Stimulated activated CD8-positive, alpha-beta memory T cell treated with anti-CD3 and anti-CD28 coated beads, Interleukin-15, amount 100 ng/mL, for 48 hours (primary cell): ENCODE measurements at places on chromosomes 7 and 10.

DNA sequence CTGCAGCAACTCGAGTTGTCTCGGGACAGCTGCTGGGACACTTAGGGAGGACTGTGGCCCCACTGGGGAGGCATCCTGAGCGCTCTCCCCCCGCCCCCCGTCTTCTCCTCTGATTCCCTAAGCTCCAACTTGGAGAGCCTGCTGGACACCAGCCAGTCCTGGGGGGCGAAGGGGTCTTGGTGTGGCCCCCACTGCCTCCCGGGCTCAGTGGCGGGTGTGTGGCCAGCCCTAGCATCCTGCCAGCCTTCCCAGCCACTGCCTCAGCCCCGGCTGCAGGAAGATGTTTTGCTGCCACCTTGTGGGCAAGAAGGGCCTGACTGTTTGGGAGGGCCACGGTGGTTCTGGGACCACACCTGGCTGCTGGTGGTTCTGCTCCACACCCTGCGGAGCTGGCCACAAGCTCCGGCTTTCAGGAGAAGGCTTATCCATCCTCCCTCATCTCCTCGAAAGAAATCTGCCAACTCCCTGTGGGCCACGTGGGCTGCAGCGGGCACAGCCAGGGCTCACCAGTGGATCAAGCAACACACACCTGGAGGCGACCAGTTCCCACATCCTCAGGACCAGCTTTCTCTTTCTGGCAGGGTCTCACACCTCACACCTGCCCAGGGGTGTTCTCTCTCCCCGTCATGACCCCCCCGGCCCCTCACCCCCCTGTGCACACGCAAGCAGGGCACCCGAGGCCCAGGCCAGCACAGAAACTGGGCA lies 24.8 kb downstream of the AGAP3 start:
- peak; percentile 51 for DNase-seq

DNA sequence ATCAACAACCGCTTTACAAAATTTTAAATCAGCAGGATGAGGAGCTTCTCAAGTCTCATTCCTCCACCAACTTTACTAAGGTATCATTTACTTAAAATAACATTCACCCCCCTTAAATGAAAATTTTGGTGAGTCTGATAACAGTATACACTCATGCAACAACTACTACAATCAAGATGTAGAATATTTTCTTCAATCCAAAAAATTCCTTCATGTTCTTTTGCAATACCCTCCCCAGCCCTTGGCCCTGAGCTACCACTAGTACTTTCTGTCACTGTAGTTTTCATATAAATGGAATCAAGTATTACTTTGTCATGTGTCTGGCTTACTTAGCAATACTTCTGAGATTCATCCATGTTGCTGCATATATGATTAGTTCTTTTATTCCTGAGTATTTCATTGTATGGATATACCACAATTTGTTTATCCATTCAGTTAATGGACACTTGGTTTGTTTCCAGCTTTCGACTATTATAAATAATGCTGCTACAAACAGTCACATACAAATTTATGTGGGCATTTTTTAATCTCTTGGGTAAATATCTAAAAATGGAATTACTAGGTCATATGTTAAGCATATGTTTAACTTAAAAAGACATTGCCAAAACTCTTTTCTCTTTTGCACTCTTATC lies 43.0 kb downstream of the NT5C2 start:
- no peak for DNase-seq

GRCh38 chr7:151675196-151675920 lies 155.7 kb upstream of the RHEB start:
- no peak for DNase-seq

- no peak for DNase-seq
These were observed 124.4 kb downstream of the HGF start for GRCh38 chr7:81645435-81645834.

GRCh38 chr10:1390200-1390599 lies 334.0 kb downstream of the WDR37 start:
- no peak for DNase-seq

GRCh38 chr10:3472287-3473051 lies 299.9 kb upstream of the PITRM1 start:
- no peak for DNase-seq

DNA sequence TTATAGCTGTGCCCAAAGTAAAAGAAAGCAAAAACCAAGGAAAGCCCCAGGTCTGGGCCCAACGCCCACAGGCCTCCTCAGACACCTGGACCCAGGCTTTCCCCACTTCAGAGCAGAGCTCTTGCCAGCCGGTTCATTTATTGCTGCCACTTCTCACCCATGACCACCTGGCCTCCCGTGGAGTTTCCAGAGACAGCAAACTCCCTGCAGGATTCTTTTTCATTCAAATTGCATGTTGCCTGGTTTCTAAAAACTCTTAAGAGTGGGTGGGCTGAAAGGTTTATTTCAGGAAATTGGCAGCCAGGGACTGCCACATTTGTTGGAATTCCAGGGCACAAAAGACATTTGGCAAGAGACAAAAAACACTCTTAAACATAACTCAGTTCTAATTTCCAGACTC lies 4.7 kb downstream of the VOPP1 start:
- DNase-seq: no peak

- no peak for DNase-seq
These were observed 41.5 kb upstream of the NKX6-2 start for GRCh38 chr10:132827423-132827789.

DNA sequence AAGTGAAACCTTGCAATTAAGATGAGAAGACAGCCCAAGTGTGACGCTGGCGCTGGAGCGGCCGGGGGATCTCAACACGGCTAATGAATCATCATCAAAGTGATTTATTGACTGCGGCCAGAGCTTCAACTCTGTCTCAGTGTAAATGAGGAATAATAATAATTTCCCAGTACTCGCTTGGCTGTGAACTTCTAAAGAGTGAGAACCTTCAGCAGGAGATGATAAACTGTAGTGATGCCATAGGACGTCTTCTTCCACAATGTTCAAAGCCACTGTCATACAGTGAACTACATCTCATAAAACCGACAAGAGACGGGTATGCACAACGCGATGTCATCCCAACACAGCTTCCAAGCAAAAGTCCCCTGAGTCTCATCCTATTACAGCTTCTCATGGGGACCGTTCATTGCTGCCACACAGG lies 123.6 kb upstream of the NOBOX start:
- no peak for DNase-seq

DNA sequence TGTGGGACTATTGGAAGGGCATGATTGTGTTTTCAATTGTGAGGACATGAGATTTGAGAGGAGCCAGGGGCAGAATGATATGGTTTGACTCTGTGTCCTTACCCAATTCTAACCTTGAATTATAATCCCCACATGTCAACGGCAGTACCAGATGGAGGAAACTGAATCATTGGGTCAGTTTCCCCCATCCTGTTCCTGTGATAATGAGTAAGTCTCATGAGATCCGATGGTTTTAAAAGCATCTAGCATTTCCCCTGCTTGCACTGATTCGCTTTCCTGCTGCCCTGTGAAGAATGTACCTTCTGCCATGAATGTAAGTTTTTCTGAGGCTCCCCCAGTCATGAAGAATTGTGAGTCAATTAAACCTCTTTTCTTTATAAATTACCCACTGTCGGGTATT lies 1367.1 kb downstream of the XPNPEP1 start:
- no peak for DNase-seq

DNA sequence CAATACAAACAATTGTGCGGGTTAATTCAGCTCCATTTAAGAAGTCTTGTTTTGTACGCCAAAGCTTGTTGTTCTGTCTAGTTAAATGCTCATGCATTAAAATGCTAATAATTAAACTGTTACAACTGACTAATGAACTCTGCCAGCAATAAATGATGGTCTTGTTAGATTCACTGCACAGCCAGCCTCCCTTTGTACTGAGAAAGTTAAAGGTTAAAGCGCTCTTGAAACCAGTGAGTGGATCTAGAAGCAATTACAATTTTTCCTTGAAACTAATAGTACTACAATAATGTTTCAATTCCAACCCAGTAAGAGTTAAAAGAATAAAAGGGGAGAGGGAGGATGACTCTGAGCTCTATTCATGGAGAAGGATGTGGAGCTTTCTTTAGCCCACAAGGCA lies 233.0 kb downstream of the EMX2 start:
- no peak for DNase-seq

DNA sequence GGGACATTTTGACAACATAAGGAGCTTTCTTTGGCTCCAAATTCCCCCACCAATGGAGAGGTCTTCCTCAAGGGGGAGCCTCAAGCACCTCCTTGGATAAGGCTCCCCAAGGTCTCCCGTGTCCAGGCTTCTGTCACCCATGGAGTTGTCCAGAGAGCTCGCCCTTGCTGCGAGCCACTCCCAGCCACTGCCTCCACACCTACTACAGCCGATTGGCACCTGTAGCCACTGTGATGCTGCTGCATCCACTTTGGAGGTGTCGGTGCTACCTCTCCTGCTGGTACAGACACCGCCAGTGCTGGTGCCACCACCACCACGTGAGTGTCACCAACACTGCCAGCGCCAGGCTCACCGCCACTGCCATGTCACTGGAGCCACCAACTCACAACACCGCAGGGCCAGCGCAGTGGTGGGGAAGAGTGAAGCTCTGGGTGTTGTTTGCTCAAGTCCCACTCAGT lies 22.1 kb upstream of the ENO4 start:
- DNase-seq: no peak

DNA sequence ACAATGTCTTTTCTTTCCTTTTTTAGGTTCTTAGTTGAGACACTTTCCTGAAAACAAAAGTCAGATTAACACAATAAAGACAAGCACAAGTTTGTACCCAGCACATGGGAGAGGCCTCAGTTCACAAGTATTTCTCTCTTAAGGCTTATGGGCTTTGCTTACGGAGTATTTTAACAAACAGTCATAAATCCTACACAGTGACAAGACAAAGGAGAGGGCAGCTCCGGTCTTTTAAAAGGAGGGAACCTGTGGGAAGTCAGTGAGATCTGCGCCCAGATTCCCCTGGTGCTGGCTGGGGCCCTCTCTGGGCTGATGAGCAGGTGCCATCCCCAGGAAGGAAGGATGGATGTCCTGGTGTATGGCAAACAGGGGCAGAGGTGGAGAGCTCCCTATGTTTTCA lies 398.6 kb downstream of the ACTR3B start:
- no peak for DNase-seq

- no peak for DNase-seq
These were observed 22.8 kb downstream of the UNC5B start for GRCh38 chr10:71234970-71235685.

DNA sequence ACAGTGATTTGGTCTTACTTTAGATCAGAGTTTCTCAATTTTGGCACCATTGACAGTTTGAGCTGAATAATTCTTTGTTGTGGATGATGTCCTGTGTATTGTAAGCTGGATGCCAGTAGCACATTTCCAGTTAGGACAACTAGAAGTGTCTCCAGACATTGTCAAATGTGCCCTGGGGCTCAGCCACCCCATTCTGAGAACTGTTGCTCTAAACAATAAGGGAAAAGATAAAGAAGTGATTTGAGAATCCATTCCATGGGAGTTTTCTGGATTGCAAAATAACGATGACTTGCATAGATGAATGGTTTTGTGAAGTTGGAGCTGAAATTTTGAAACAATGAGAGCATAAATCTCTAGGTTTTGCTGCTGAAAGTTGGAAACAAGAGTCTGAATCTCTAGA lies 44.6 kb downstream of the NUP205 start:
- DNase-seq: no peak

DNA sequence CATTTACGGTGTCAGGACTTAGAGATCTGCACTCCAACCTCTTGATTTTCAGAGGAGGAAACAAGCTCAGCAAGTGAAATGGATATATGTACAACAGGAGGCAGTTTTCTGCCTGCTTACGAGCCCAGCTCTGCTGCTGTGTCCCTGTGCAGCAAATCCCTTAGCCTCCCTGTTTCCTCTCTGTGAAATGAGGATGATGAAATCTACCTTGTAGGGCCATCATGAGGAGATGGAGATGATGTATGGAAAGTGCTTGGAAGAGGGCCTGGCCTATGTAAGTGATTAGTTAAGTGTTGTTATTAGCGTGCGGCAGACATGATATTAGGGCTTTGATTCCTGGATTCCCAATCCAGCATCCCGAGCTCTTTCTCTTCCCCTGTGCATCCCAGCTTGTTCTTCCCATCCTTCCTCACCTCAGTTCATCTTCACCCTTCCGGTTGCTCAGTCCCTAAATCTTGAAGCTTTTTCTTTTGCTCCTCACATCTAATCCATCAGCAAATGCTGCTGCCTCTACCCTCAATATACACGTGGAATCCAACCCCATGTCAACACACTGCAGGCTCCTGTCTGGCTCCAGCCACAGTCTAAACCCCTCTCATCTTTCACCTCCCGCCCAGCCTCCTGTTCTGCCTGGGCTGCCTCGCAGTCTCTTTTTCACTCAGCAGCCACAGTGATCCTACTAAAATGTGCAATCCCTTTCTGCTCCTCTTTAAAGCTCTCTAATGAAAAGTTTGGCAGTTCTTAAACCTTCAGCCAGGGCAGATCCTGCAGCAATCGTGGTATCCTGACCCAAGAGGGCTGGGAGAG lies 113.8 kb downstream of the MARCHF5 start:
- no peak for DNase-seq

DNA sequence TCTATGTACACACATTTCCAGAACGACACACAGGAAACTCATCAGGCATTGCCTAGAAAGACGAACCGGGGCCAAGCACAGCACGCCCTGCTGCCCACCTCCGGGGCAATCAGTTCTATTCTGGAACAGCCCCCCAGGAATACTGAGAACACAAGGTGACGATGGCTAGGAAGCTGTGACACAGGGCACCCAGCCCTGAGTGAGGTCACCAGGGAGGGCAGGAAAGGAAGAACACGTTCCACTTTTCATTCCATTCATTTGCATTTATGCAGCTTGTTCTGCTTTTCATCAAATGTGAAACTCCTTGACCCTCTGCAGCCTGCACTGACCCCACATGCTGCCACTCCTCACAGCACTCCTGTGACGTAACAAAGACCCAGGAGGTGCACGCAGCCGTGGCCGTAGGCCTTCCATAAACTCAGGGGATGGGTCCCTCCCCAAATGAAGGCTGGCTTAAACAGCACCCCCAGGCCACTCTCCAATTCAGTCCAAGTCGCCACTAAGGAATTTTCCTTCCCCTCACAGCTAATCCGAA lies 28.9 kb downstream of the MAD1L1 start:
- DNase-seq: no peak

GRCh38 chr7:130272381-130273080 lies 5.9 kb downstream of the CPA2 start:
- no peak for DNase-seq

DNA sequence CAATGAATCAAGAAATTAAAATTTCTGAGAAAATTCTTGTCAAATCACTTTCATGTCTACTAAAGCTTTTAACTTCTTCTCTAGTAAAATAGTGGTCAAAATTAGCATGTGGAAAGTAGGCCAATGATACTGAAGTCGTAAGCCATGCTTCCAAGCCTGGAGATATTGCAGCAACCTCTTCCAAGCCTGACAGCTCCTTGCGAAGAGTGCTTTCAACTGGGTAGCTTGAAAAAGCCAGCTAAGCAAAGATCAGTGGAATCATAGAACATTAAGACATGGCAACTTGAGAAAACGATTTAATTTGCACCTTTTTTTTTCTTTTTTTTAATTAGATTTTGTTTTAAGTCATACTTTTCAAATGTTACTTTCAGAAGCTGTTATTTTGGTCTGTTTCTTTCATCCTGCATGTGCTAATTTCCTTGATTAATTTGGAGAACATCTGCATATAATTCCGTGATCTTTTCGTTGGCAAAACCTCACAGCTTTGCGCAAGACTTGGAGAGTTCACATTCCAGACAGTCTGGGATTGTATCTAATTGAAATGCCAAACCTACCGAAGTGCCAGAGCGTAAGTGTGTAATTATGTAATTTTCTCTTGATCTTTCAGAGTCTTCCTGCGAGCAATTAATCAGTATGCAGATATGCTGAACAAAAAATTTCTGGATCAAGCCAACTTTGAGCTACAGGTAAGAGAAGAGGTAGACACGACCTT lies 142.2 kb upstream of the INSYN2A start:
- DNase-seq: no peak

- no peak for DNase-seq
These were observed 23.1 kb downstream of the RPA3 start for GRCh38 chr7:7695111-7695817.

GRCh38 chr7:158291998-158292397 lies 295.6 kb downstream of the PTPRN2 start:
- no peak for DNase-seq
